Kidney capillary endothelial cell (primary cell): ENCODE measurements at places on chromosomes 16 and 17.

DNA sequence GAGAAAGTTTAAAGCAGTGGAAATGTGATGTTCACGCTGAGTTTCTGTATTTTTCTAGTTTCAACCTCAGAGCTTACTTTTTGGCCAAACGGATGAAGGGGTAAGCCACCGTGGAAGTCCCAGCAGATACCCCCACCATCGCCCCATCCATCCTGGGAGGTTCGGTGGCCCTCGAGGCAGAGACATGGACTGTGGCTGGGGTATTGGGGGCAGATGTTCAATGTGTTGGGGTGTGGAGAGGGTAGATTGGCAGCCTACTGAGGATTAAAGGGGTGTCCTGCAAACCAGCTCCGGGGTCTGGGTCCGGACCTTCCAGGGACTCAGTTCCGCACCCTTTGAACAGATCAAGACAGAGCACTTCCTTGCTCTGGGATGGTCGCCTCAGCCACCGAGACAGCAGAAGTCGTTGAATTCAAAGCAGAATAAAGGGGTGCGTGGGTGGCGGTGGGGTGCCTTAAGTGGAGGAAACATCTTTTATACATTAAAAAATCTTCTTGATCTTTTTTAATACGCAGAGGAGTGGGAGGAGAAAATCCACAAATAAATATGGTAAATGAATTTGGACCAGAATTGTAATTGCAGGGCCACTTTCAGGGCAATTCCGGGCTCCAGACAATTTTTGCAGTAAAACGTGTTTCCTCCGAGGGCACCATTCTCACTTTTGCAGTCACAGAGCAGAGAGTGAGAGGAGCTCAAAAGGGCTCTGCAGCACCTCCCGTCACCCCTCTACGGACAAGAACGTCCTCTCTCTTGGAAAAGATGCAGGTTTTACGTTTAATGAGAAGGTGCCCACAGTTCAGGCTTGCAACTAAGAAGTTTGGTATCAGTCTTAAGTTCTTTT is 8.2 kb upstream of the CBX8 start:
- no peak for DNase-seq

- no peak for DNase-seq
These were observed 52.1 kb downstream of the CDH11 start for GRCh38 chr16:65069766-65070165.

DNA sequence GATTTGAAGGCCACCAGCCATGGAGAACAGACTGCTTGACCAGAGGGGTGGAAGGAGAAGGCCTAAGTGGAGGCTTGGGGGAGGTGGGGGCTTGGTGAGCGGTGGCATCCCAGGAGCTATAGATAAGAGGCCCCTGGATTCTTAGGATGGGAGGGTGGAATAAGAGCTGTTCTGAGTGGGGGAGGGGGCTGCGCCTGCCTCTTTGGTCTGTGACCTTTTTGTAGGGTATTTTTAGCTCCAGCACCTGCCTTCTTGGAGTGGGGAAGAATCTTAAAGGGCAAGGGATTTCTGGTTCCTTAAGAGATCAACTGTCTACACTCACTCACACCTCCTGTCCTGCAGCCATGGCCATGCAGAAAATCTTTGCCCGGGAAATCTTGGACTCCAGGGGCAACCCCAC is 567 bp downstream of the ENO3 start:
- no peak for DNase-seq

DNA sequence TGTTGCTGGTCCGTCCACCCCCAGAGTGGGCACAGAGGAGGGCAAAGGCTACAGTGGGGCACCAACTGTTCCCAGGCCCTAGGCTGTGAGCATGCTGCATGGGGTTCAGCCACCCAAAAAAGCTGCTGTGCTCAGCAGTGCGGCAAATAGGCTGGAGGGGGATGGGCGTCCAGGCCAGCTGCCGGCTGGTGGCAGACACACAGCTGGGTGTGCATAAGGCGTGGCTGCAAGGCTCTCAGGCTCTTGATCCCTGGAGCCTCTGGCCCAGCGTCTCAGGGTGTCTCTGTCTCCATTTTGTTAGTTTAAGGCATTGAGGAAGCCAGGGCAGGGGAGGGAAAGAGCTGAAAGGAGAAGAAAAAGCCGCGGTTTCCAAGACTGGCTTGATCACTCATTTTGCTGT is 8.8 kb downstream of the RPL19 start:
- DNase-seq, result no peak

DNA sequence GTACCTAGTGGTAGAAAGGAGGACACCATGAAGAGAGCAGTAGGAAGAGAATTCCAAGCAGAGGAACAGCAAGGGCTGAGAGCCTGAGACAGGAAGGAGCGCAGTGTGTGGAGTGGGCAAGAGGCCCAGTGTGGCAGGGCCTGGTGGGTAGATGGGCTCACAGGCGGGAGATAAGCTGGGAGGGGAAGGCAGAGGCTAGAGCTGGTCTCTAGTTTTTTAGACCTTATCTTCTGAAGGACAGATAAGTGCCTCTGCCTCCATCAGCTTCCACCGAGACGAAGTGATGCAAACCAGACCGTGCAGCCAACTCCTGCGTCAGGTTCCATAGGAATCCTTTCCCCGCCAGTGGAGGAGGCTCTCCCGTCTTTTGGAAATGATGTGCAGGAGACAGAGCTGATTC is 33.6 kb downstream of the CDH1 start:
- DNase-seq, result no peak

GRCh38 chr16:17414916-17415315 is 55.8 kb downstream of the XYLT1 start:
- no peak for DNase-seq

- DNase-seq, result no peak
These were observed 951 bp upstream of the GPRC5C start for GRCh38 chr17:74430706-74431567.

- DNase-seq, result no peak
These were observed 32.5 kb downstream of the PPM1E start for GRCh38 chr17:58788199-58788598.

DNA sequence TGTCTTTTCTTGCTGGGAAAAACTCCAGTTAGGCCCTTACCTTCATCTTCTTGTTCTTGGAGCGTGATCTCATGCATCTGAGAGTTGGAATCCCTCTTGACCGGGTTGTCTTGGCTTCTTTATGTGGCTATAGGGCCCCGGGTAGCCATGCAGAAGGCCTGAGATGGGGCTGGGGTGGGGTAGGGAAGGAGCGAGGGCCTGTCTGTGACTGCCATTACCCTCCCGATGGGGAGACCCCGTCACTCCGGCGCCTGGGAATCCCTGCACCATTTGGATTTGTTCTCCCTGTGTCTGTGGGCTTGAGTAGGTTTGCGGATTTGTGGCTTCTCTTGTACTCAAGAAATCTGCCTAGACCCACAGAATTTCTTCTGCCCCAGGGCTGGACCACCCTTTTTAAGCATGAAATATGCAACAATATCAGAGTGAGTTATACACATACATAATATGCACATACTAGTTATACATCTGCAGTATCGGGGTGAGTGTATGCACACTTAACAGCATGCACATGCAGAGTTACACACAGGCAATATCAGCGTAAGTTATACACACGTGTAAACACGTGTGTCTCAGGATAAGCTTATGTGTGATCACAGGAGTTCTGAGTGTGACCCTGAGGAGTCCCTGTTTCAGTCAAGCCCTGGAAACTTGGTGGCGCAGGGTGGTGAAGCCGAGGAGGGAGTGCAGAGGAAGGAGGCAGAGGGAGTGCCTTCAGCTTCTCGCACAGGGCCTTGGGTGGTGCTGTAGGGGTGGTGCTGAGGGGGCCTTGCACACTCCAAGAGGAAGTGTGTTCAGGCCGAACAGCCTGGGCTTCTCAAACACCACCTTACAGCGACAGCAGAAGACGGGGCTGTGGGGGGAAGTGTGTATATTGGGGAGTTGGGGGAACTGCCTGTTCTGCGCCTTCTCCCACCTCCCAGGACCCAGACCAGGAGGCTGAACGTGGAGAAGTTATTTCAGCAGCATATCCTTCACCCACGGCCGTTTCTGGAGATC is 18.5 kb downstream of the CCDC42 start:
- no peak for DNase-seq

DNA sequence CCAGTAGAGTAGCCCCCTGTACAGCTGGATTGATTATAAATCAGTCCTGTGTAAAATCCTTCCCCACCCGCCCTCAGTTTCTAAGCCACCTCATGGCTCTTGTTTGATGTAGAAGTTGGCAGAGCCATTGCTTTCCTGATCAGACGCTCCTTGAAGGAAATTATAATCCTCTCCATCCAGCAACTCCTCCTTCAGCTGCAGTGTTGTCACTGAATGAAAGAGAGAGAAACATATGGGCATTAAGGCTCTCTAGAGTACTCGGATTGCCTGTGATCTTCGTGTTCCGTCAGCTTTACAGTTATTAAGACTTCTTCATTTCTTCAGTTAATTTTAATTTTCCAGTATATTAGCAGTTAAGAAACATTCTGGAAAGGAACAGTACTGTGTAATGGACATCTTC is 14.3 kb downstream of the NME2 start:
- DNase-seq, result no peak

GRCh38 chr17:5705081-5705875 is 121.0 kb upstream of the NLRP1 start:
- DNase-seq, result no peak

DNA sequence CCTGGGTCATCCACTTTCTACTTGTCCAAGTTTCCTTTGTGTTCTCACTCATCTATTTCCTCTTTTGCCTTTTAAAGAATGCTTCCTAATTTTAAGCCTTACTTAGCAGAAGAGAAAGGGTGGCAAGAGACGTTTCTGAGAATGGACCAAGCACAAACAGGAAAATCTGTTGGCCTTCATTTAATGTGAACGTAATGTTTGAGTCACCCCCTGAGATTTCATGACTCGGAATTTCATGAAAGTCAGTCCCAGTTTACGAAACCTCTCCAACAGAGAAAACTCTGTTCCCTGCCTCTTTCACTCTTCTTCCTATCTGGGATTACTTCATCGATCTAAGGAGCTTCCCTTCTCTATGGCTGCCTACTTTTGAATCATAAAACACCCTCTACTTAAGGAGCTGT is at the start of gene CD300E:
CD300E (minus strand) TSS at position 46 of the 401 bp plus-strand sequence. CDS start 117 bp downstream, outside the sequence.
- DNase-seq, result no peak

GRCh38 chr16:78552106-78552675 is 452.7 kb downstream of the WWOX start:
- no peak for DNase-seq

DNA sequence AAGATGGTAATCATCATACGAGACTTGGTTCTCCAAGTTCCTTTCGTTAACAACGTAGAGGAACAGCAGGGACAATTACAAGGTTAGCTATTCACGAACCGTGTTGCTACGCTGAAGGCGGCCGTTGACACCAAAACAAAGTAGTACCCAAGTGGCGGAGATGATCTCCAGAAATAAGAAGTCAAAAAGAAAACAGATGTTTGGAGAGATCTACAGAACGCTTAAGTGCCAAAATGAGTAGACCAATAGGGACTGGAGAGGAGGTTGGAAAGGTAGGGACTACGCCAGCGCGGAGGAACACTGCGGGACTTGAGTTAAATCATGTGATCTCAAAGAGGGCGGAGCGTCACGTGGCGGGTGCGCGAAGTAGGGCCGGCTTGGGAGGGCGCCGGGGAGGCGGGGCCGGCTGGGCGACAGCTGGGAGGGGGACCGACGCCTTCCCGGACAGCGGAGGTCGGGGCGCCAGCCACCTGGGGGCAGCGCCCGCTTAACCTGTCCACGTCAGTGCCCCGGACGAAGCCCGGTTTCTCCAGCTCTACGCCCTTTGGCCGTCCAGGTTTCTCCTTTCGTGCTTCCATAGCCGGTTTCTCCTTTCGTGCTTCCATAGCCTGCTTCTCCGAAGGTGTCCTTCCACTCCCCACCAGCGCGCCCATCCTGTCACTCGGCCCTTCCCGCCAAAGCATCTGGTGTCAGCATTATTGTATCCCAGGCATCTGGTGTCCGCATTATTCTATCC is 636 bp upstream of the GABARAP start:
- peak; percentile 87 for DNase-seq

- DNase-seq, result no peak
These were observed 175.7 kb upstream of the ZKSCAN2 start for GRCh38 chr16:25433388-25433787.

DNA sequence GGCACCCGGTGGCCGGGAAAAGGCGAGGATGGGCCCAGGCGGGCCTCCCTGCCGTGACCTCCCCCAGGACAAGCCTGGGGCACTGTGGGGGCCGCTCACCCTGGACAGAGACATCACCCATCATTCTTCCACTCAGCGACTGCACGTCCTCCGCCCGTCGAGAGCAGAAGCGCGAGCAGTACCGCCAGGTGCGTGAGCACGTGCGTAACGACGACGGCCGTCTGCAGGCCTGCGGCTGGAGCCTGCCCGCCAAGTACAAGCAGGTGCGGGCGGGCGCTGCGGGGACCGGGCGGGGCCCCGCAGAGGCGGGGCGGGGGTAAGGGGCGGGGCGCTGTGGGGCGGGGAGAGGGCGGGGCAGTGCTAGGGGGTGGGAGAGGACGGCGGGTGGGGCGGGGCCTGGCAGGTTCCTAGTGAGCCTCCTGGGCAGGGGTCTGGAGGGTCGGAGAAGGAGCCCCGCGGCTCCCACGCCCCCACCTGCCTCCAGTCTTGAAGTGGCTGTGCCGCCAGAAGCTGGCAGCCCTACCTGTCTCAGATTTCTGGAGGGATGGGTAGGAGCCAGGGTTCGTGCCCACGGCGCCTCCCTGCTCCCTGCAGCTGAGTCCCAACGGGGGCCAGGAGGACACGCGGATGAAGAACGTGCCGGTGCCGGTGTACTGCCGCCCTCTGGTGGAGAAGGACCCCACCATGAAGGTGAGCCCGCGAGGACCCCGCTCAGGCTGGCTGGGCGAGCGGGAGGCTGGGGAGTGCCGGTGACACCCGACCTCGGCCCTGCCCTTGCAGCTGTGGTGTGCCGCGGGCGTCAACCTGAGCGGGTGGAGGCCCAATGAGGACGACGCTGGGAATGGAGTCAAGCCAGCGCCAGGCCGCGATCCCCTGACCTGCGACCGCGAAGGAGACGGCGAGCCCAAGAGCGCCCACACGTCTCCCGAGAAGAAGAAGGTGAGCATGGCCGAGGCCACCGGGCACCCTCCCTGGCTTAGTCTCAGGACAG is 7.5 kb downstream of the NME3 start:
- DNase-seq, result no peak

DNA sequence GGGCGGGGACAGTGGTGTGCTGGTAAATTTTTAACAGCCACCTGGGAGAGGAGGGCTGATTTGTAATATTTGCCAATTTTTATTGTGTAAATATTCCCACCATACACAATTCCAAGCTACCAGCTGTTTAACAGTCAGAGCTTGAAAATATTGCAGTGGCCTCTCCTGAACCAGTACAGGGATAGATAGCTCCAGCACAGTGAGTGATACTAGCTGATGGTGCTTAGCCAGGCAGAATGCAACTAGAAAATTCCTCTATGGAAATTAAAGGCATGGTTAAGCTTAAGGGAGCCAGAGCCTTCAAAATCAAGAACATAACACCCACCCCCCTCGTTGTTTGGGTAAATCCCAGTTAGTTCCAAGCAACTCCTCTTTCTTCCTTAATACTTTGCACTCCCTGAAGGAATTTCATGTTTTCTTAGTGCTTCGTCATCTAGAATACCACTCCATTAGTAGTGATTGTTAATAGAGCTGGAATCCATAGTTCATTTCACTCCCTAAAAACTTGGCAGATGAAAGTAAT is 96.6 kb downstream of the CYB561 start:
- DNase-seq, result no peak
